ENCODE measurements at places on chromosomes 4 and X. TPM values are rescaled to one million over a fixed set of nuclear protein-coding genes. Genes with fewer than 3 reads are reported as not detected.

DNA sequence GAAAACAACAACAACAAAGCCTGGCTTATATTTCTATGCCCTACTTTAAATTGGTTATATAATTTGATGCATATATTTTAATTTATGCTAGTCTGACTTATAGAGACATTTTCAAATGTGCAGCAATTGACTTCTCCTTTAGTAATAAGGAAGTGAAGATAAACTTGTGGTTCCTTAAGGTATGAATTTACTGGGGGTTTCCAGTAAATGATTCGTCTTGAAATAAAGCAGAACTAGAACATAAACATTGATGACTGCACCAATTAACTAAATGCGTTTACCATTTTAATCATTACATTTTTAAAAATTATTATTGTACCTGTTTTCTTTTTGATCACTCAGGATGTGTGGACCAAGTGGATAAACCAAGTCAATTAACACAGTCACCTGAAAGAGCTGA lies 99.6 kb upstream of the CCSER1 start:
- H3K27ac ChIP-seq: no peak overlapping the region
- H3K36me3 ChIP-seq: no peaks in the 10 kb centered on the region
- peaks cover 4% of the 10 kb centered on the region for H3K4me1 ChIP-seq
- DNase-seq: no peak
- H3K27me3 ChIP-seq: peaks cover 7% of the 10 kb centered on the region

GRCh38 chr4:30770812-30771211 lies 50.6 kb downstream of the PCDH7 start:
- DNase-seq: no peak
- no peak overlapping the region for H3K4me3 ChIP-seq
- H3K27ac ChIP-seq: no peak overlapping the region
- H3K27me3 ChIP-seq: no peaks in the 10 kb centered on the region

DNA sequence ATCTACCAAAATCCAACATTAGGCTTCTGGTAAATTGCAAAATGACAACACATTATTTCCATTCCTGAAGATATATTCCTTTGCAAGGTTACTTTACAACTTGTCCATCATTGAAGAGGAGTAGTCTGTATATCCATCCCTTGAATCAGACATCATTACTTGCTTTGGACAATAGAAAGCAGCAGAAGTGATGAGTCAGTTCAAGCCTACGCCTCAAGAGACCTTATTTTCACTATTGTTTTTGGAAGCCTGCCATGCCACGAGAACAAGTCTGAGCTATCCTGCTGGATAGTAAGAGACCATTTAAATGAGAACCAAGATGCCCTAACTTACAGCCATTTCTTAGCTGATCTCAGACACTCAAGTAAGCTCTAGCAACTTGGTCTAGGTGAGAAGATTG lies 246.0 kb upstream of the HHIP start:
- no peak overlapping the region for H3K27ac ChIP-seq
- no peaks in the 10 kb centered on the region for H3K4me1 ChIP-seq
- DNase-seq: no peak
- H3K36me3 ChIP-seq: no peaks in the 10 kb centered on the region

FHIP1A gene
- 19.5 TPM for total RNA-seq

IRS4 gene
- total RNA-seq: 2.3 TPM
